Hematopoietic multipotent progenitor cell treated with erythropoietin and hydrocortisone succinate and interleukin-3 and kit ligand, for 17 days (in vitro differentiated cells): ENCODE measurements at places on chromosomes 2 and 18.

GRCh38 chr2:102061962-102062795 is 70.4 kb downstream of the IL1R2 start:
- no peak for DNase-seq

- DNase-seq = no peak
Measured at GRCh38 chr18:44870631-44871502, 190.2 kb downstream of the SETBP1 start.

DNA sequence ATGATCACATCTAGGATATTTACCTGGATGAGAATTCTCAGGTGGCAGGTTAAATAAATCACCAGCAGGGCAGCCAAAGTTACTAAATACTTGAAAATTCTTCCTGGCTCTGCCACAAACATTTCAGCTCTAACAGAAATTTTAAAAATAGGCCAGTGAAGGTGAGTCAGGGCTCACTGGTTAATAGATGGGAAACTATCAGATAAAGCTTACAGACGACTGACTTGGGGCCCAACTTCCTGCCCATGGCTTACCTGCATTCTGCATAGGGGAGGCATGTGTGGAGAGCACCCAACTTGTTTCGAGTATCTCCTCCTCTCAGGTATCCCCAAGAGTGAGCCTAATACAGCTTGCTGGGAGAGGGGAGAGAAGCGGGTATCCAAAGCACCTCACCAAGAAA is 57.8 kb downstream of the SPRED2 start:
- DNase-seq = no peak

- DNase-seq = no peak
Measured at GRCh38 chr2:230717600-230717999, 5.0 kb downstream of the CAB39 start.

DNA sequence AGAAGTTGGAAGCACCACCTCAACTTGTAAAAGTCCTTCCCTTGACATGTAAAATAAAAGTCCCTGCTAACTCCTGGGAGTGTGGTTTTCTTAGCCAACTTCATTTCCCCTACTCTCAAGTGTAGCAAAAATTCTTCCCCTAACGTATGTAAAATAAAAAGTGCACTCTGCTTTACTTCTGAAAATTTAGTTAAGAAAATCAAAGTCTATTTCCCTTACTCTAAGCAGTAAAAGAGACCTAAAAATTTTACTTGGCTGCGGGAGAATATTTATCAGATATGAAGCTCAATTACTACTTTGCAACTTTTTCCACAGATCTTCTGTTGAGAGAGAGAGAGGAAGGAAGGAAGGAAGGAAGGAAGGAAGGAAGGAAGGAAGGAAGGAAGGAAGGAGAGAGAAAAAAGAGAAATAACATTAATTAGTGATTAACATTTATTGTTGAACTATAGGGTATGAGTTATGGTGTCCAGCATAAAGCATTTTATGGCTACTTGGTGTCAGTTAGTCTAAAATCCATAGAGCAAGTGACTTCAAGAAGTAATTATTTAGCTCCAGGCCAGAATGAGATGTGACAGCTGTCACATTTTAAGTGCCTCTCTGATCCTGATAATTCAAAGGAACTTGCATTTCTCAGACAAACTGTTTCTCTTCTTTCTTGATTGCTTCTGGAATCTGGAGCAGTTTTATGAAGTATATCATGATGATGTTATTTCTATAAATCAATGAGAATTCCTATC is 210.3 kb downstream of the TMX3 start:
- no peak for DNase-seq

- no peak for DNase-seq
Measured at GRCh38 chr2:38259311-38259710, 117.8 kb downstream of the ATL2 start.
